Right atrium auricular region (tissue), 2 donors: ENCODE measurements at places on chromosomes 11 and 22.
A peak's percentile ranks its signal among the peaks of the same experiment; 100 is the strongest.

DNA sequence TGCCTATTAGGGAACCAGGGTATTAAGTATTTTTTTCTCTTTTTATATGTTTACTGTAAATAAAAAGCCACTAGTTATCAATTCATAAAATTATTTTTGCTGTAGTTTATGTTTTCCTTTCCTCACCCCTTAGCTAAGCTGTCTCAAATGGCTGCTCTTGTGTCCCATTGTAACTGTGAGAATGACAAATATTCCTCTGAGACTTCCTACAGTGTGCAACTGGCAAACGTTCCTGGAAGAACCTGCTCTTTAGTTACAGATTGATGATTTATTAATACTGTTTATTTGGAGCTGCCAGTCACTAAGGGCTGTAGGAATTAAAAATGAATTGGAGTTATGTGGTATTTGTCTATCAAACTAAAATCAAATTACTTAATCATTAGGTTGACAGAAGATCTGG, 675.4 kb upstream of the ARHGAP42 start:
- H3K4me1 ChIP-seq = no peaks in the 10 kb centered on the region
- H3K27ac ChIP-seq = no peak overlapping the region
- H3K4me3 ChIP-seq = no peak overlapping the region
- no peak for DNase-seq
- no peaks in the 10 kb centered on the region for H3K27me3 ChIP-seq

DNA sequence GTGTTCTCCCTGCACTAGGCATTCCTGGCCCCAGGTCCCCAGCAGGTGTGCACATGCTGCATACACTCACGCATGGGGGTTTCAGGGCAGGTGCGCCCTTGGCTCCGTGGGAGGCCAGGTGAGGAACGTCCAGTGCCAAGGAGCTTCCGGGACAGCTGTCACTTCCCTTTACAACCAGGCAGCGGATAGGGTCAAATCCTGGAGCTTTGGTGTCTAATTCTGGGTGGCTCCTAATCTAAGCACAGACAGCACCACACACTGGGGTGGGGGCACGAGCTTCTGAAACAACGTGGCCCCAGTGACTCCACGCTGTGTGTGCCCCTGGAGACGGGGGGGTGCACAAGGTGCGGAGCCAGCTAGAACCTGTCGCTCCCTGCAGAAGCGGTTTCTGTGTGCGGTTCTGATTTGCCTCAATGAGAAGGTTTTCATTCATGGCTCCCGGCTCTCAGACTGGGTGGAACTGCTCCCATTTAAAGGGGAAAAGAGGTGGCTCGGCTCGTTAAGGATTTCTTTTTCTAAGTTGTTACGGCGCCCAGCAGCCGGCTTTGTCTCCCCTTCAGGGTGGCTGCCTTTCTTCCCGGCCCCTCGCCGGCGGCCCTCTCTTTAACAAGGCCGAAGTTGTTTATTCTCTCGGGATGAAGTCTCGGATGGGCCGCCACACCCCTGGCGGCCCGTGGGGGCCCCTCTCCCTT, 5.0 kb downstream of the CCND1 start:
- H3K27ac ChIP-seq = peak overlapping the region; percentile 10
- no peak for DNase-seq
- H3K4me3 ChIP-seq = no peak overlapping the region
- no peaks in the 10 kb centered on the region for H3K27me3 ChIP-seq
- peaks cover 31% of the 10 kb centered on the region for H3K36me3 ChIP-seq

GRCh38 chr11:133541021-133541719, 8.9 kb upstream of the OPCML start:
- H3K36me3 ChIP-seq = no peaks in the 10 kb centered on the region
- H3K4me3 ChIP-seq = no peak overlapping the region

DNA sequence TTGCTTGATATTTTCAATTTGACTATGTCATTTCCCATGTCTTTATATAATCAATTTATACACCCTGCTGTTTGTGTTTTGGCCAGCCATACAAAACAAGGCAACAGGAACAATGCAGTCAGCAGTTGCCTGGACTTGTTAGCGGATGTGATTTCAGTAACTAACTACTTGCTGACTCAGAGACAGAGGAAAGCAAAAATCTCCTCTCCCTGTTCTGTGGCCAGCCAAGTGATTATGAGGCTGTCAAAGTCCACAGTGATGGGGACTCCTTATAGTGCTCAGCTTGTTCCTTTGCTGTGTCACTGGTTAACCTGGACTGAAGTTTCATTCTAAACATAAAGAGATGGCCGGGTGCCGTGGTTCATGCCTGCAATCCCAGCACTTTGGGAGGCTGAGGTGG, 32.6 kb upstream of the APLP2 start:
- H3K27me3 ChIP-seq = no peaks in the 10 kb centered on the region
- DNase-seq = no peak
- no peaks in the 10 kb centered on the region for H3K36me3 ChIP-seq
- no peak overlapping the region for H3K27ac ChIP-seq

DNA sequence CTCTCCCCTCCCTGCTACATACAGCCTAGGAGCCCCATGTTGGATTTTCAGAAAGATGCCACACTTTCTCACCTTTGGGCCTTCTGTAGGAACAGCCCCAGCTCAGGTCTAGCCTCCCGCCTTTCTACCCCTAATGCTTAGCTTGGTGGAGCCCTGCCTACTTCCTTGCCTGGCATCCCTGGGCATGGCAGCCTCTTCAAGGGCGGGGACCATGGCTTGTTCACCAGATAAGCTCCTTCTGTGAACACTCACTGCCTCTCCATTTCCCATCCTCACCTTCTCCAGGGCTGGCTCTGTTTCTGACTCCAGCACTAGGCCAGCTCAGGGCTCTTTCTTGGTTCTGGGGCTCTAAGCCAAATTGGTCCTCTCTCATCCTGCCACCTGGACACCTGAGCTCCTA, 1.4 kb downstream of the SEPTIN3 start:
- H3K36me3 ChIP-seq = no peaks in the 10 kb centered on the region
- H3K4me3 ChIP-seq = no peak overlapping the region
- no peaks in the 10 kb centered on the region for H3K4me1 ChIP-seq
- peaks cover 3% of the 10 kb centered on the region for H3K27me3 ChIP-seq

- H3K27ac ChIP-seq = no peak overlapping the region
- no peak for DNase-seq
- no peaks in the 10 kb centered on the region for H3K4me1 ChIP-seq
- no peaks in the 10 kb centered on the region for H3K27me3 ChIP-seq
Observed at GRCh38 chr11:5767056-5767455, 13.0 kb downstream of the OR52N4 start.

DNA sequence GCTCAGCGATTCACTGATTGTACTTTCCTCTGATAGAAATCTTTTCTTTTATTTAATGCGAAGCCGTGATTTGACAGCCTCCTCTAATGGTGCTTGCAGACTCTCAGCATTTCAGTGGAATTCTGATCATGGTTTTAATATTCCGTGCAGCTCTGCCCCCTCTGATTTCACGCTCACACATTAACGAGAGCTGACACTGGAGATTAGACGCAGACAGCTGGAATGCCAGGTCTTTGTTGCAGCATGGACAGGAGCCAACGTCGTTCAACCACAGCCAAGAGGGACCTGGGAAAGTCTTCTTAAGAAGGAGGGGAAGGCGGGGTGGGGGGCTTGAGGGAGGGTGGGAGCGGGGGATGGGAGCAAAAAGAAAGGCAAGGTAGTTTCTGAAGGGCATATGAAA, 186.4 kb downstream of the BLID start:
- no peaks in the 10 kb centered on the region for H3K4me1 ChIP-seq
- peak overlapping the region; percentile 7 for H3K27ac ChIP-seq

- no peak for DNase-seq
- H3K4me1 ChIP-seq = no peaks in the 10 kb centered on the region
- H3K36me3 ChIP-seq = no peaks in the 10 kb centered on the region
- no peaks in the 10 kb centered on the region for H3K27me3 ChIP-seq
- H3K4me3 ChIP-seq = no peak overlapping the region
Observed at GRCh38 chr22:19105456-19105855, 16.8 kb downstream of the DGCR2 start.

GRCh38 chr11:65225279-65226102, 36.3 kb upstream of the POLA2 start:
- peaks cover 14% of the 10 kb centered on the region for H3K4me1 ChIP-seq
- DNase-seq = peak; percentile 72
- no peaks in the 10 kb centered on the region for H3K36me3 ChIP-seq
- peak overlapping the region; percentile 28 for H3K4me3 ChIP-seq
- peak overlapping the region; percentile 13 for H3K27ac ChIP-seq
- no peaks in the 10 kb centered on the region for H3K27me3 ChIP-seq

DNA sequence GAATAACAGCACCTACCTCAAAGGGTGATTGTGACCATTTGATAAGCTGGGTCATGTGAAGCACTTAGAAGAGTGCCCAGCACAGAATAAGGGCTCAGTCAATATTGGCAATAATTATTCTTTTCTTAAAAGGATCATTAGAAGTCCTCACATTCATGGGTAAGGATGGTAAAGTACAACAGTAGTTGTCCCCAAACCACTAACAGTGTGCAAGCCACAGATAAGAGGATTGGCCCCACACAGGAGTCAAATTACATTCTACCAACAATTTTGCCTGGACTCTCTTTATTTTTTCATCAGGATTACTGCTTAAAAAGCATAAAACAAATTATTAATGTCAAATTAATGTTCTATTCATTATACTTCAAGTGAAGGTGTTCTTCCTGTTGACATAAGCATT, 271.5 kb upstream of the PDGFD start:
- H3K36me3 ChIP-seq = no peaks in the 10 kb centered on the region
- no peak overlapping the region for H3K27ac ChIP-seq
- DNase-seq = no peak
- no peaks in the 10 kb centered on the region for H3K27me3 ChIP-seq
- H3K4me1 ChIP-seq = no peaks in the 10 kb centered on the region

DNA sequence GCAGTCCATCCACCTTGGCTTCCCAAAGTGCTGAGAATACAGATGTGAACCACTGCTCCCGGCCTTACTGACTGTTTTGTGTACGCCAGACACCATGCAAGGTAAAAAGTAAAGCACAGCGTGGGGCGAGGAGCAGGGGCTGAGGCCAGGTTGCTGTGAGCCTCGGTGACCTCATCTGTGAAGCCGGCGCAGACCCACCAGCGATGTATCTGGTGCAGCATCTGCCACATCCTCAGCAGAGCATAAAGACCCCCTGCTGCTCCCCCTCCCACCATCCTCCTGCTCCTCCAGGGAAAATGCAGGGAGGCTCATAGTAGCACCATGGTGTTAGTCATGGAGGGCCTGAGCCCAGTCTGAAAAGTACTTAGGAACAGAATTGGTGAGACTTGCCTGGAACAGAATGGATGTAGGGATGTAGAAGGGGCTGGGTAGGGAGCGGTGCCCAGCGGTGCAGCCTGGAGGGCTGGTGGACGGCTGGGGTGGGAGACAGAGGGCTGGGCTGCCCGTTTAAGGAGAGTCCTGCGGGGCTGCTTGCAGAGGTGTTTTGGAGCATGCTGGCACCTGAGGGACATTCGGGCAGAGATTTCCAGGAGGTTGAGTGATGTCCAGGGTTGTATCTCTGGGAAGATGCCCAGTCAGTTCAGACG, 462.4 kb downstream of the BRD1 start:
- no peak for DNase-seq
- H3K27me3 ChIP-seq = no peaks in the 10 kb centered on the region
- no peak overlapping the region for H3K27ac ChIP-seq
- H3K4me3 ChIP-seq = no peak overlapping the region

DNA sequence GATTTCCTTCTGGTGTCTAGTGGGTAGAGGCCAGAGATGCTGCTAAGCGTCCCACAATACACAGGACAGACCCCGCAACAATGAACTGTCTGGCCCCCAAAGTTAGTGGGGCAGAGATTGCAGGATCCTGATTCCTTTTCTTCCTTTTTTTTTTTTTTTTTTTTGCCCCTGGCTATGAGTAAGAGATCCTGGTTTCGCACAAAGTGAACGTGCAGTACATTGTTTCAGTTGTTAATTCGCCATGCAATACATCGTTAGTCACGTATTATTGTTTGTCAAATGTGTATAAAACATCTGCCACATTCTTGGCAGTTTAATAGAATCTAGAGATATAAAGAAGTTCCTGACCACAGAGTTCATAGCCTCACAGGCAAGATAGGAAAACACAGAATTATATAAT, 20.2 kb downstream of the ST3GAL4 start:
- peak overlapping the region; percentile 67 for H3K27ac ChIP-seq
- no peaks in the 10 kb centered on the region for H3K27me3 ChIP-seq
- no peaks in the 10 kb centered on the region for H3K4me1 ChIP-seq

DNA sequence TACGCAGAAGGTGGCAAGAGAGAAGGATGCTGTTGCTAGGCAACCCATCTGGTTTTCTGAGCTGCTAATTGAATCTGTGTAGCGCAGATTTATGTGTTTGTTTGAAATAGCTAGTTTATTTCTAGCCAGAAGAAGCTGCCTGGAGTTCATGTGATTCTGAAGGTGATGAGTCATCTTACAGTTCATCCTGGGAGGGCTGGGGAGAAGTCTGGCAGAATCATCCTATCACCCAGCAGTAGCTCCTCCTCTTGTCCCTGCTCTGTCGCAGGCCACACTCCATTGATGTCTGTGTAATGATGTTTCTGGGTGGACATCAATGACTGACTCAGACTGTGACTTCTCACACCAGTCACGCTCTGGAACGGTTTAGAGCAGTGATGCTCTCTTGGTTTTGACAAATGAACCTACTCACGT, 4.8 kb upstream of the FBXO7 start:
- no peak overlapping the region for H3K4me3 ChIP-seq
- no peak overlapping the region for H3K27ac ChIP-seq
- no peaks in the 10 kb centered on the region for H3K36me3 ChIP-seq

DNA sequence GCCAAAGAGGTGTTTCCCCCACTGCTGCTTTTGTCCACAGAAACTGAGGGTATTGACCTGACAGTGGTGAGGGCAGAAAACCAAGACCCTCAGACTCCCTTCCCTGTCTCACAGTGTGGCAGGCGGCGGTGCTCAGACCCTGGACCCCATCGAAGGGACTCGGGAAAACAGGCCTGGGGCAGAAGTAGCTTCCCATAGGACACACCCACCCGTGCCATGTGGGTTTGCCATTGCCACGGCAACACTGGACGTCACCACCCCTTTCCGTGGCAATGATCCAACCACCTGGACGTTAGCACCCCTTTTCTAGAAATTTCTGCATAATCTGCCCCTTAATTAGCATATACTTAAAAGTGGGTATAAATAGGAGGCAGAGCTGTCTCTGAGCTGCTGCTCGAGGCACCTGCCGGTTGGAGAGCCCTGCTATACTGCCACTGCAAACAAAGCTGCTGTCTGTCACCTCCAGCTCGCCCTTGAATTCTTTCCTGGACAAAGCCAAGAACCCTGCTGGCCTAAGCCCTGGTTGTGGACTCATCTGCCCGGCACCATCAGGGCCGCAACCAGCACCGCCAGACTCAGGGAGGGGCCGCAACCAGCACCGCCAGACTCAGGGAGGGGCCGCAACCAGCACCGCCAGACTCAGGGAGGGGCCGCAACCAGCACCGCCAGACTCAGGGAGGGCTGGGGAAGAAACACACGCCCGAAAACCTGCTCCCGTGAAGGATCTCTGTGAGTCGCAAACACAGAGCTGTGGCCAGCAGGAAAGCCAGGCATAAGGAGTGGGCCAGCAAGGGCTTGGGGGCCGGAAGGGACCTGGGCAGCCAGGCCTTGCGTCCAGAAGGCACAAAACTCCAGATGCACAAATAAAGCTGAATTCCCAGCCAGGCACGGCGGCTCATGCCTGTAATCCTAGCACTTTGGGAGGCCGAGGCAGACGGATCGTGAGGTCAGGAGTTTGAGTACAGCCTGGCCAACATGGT, 10.4 kb downstream of the MLC1 start:
- no peak overlapping the region for H3K4me3 ChIP-seq
- H3K27ac ChIP-seq = no peak overlapping the region
- DNase-seq = no peak
- no peaks in the 10 kb centered on the region for H3K4me1 ChIP-seq
- no peaks in the 10 kb centered on the region for H3K36me3 ChIP-seq
